ENCODE measurements at places on chromosomes 13 and 19.
A peak's percentile ranks its signal among the peaks of the same experiment; 100 is the strongest.

- no peak for DNase-seq
Measured at GRCh38 chr19:48591021-48591420, 15.5 kb upstream of the SPACA4 start.

DNA sequence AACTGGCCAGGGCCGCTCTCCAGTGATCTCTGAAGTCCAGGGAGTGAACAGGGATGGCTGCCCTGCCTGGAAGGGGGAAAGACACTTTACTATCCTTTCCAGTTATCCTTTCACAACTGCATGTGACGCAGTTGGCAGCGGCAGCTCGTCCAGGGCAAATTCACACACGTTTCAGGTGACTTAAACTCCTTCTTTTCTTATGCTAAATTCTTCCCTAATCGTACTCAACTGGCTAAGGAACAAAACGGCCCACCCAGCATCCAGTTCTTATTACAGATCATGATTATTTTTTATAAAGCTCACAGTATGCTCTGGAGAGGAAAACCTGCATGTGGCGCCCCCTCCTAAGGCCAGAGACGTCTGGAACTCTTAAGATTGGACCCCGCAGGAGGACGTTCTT is 767.1 kb downstream of the UQCRFS1 start:
- no peak for DNase-seq

DNA sequence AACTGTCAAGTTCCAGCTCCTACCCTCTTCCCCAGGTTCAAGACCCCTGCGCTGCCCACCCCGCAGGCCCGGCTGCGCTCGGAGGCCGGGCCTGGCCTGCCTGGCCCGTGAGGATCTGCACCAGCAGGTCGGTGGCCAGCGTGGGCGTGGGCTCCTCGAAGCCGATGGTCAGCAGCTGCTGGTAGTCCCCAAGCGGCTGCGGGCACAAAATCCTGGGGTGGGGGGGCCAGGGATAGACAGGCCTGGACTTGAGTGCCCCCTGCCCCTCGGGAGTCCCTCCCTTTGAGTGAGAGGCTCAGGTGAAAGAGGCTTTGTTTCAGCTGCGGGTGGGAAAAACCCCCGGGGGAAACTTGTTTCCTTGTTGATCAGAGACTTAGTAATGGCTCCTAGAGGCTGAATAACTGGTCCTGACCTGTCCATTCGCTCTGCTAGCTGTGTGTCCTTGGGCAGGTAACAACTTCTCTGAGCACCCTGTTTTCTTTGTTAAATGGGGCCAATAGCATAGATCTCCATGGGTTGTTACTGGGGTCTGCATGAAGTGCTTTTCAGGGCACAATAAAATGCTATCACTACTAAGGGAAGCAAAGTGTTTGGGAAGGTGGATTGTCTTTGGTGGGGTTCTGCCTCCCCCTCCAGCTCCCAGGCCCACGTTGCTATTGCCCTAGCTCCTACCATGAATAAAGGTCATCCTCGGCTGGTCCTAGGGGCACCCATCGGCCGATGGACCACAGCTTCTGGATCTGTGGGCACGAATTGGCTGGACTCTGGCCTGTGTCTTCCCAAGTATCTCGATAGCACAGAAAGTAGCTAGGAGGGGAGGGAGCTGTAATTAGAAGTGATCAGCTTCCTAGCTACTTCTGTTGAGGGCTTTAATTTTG is 3.5 kb downstream of the C19orf67 start:
- DNase-seq, result peak; percentile 28

- DNase-seq, result no peak
Measured at GRCh38 chr19:46480415-46480814, 9.1 kb upstream of the PNMA8A start.

DNA sequence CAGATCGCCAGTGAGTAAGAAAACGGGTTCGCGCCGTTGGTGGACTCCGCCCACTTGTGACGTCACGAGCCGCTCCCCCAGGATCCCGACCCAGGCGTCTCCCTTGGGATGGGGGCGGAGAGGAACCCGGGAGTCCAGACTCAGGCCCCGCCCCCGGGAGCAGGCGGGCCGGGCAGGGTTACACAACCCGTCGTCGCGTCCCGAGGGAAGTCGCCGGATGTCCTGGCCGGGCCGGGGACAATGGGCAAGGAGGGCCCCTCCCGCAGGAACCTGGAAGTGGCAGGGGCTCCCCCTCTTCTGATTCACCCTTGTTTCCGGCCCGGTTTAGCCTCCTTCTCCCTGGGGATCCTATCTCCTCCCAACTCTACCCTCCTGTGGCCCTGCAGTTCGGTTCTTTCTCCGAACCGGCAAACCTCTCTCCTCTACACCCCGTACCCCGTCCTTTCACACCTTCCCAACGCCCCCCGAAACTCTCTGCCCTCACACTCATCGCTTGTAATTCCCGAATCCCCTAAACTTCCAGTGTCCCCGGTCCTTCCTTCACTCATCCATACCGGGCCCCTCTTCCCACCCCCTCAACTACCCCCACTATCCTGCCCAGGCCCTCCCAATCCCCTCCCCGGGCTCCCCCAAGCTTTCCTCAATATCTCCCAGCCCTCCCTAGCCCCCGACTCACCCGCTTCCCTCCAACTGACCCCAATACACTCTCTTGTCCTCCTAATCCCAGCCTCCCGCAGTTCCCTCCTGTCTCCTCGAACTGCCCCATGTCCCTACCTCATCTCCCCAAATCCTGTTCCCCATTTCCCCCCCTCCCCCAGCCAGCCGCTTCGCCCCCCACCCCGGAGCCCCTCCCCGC is 20.0 kb upstream of the ERCC1 start:
- DNase-seq, result peak; percentile 49

DNA sequence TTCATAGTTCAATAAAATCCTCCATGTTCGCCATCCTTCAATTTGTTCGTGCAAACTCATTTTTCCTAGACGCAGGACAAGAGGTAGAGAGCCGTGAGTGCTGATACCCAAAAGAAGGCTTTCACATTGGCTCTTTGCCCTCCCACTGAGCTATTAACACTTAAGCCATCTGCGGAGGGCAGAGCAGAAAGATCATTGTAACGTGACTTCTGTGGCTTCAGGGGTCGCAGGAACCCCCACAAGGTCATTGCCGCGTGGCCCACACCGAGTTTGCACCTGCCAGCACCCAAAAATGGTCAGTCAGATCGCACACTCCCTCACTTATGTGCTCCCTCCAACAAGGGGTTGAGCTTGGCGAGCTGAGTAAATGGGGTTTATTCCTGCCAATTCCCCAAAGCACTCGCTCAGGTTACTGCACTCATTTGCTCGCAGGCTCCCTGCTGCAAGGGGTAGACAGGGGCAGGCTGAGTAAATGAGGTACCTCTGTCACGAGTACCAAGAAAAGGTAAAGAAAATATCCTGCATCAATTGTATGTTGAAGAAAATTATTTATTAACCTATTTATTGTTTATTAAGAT is 144.1 kb downstream of the PRR20E start:
- DNase-seq, result no peak

GRCh38 chr19:43684326-43684725 is 14.4 kb upstream of the PLAUR start:
- no peak for DNase-seq

- no peak for DNase-seq
Measured at GRCh38 chr13:45215392-45216077, 14.7 kb upstream of the KCTD4 start.

DNA sequence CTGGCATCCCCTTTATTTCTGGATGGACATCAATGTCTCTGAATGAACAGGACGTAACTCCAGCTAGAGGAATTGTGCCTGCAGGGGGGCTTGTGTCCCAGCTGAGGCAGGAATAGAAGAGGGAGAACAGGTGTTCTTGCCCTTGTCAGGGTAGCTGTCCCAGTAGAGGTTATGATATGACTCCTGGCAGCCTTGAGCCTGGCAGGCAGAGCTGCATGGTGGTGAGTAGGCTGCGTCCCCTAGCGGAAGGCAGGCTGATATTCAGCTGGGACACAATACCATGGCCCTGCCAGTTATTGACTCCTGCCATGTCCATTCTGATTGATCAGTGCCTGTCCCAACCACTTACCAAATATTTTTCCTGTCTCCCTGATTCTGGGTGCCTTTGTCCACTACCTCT is 197.2 kb downstream of the RAP2A start:
- DNase-seq, result no peak

- no peak for DNase-seq
Measured at GRCh38 chr13:83880275-83881139, 1.8 kb downstream of the SLITRK1 start.

GRCh38 chr19:991174-991931 is 7.2 kb downstream of the WDR18 start:
- peak; percentile 57 for DNase-seq
